Mesothelial cell of epicardium (in vitro differentiated cells): ENCODE measurements at places on chromosomes 4 and X. TPM values are rescaled to one million over a fixed set of nuclear protein-coding genes. Genes with fewer than 3 reads are reported as not detected.

DNA sequence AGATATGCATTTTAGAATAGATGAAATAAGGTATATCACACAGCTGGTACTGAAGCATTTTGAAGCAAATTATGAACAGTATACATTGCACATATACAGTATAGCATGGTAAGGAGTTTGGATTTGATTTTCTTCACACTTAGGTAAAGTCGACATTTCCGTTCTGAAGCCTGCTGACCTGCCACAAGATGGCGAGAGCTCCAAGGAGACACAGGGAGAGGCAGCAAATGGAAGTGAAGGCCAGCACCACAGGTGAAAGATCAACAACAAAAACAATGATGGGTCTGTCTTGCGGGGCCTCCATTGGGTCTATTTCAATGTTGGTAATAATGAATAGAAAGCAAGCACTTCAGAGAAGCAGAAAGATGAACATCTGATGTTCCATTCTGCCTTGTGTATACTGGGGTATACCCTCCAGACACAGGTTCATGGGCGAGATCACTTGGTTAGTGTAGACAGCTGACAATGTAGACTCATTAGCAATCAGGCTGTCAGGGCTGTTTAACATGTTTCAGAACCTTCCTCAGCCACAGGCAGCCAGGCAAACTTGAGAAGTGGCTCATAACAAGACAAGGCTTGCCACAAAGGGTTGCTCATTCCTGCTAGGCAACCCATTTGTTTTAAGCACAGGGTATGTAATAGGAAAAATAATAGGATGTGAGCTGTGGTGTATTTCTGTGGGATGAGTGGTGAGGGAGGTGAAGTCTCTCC, 21.4 kb upstream of the NOX1 start:
- no peak for DNase-seq
- H3K4me1 ChIP-seq = no peaks in the 10 kb centered on the region
- H3K4me3 ChIP-seq = no peak overlapping the region
- H3K36me3 ChIP-seq = no peaks in the 10 kb centered on the region

GRCh38 chrX:46737041-46737440, 21.9 kb downstream of the SLC9A7 start:
- no peak overlapping the region for H3K4me3 ChIP-seq
- no peak for DNase-seq
- no peaks in the 10 kb centered on the region for H3K27me3 ChIP-seq
- H3K27ac ChIP-seq = no peak overlapping the region
- peaks cover 19% of the 10 kb centered on the region for H3K36me3 ChIP-seq

DNA sequence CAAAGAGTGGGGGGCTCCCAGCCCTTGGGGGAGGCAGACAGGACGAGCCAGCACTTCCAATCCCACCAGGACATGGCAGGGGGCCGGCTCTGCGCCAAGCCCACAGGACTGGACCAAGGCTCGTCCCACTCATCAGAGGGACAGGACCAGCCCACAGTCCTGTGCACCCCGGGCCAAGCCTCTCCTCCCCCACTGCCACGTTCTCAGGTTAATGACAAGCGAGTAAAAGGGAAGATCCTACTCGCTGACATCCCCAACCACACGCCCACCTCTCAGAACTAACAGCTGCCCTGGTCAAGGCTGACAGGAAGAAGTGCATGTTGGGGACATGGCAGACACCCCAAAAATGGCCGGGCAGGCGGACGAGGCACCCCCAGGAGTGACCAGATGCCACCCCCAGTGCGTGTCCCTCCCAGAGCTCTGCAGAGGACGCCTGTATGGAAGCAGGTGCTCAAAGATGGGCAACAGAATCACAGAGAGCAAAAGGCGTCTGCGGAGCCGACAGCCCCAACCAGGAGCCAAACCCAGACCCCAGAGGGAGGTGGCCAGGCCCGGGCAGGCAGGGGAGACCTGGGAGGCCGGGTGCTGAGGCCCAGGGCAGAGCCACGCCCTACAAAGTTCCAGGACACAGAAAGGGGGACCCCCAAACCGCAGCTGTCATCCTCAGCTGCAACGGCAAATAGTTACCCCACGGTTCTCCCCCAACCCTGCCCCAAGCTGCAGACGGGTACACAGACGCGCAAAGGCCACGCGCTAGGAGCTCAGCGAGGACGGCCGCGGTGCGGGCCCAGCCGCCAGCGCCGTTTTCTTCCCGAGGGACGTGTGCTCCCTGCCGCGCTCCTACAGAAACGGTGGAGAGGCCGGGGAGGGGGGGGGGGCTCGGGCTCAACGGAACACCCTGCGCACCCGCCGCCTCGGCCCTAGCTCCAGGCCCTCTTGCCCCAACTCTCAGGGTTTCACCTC, 1.7 kb downstream of the CTBP1 start:
- H3K4me1 ChIP-seq = peaks cover 27% of the 10 kb centered on the region
- H3K4me3 ChIP-seq = peak overlapping the region; percentile 76
- H3K36me3 ChIP-seq = peaks cover 25% of the 10 kb centered on the region
- peak overlapping the region; percentile 82 for H3K27ac ChIP-seq
- H3K27me3 ChIP-seq = no peaks in the 10 kb centered on the region

- H3K27ac ChIP-seq = no peak overlapping the region
- H3K36me3 ChIP-seq = peaks cover 8% of the 10 kb centered on the region
- no peaks in the 10 kb centered on the region for H3K4me1 ChIP-seq
- H3K4me3 ChIP-seq = no peak overlapping the region
- no peak for DNase-seq
Observed at GRCh38 chr4:98446499-98447375, 185.6 kb downstream of the RAP1GDS1 start.

- no peak overlapping the region for H3K27ac ChIP-seq
- no peaks in the 10 kb centered on the region for H3K36me3 ChIP-seq
- H3K4me1 ChIP-seq = no peaks in the 10 kb centered on the region
- H3K4me3 ChIP-seq = no peak overlapping the region
Observed at GRCh38 chr4:139645458-139645857, 20.2 kb upstream of the MGST2 start.

DNA sequence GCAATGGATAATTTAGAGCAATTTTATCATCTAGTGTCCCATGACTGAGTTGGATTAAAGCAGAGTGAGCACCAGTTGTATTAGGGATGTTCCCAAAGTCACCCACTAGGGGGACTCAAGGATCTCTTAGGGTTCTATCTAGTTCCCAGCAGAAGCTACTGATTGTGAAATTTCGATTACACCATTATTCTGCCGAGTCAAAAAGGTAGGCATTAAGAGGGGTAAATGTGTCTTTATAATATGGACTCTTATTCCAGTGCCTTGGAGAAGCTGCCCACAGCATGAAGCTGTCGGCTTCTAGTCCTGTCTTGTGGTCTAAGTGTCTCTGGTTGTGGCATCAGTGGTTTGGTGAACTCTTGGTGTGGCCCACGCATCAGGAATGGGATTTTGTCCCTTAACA, 53.3 kb downstream of the RGS12 start:
- DNase-seq = no peak
- H3K36me3 ChIP-seq = peaks cover 6% of the 10 kb centered on the region
- H3K4me3 ChIP-seq = no peak overlapping the region
- H3K27me3 ChIP-seq = no peaks in the 10 kb centered on the region
- H3K4me1 ChIP-seq = peaks cover 17% of the 10 kb centered on the region

- no peak for DNase-seq
- H3K4me3 ChIP-seq = no peak overlapping the region
- peaks cover 64% of the 10 kb centered on the region for H3K27me3 ChIP-seq
- peaks cover 10% of the 10 kb centered on the region for H3K4me1 ChIP-seq
Observed at GRCh38 chr4:3651267-3651845, 114.8 kb upstream of the ADRA2C start.

DNA sequence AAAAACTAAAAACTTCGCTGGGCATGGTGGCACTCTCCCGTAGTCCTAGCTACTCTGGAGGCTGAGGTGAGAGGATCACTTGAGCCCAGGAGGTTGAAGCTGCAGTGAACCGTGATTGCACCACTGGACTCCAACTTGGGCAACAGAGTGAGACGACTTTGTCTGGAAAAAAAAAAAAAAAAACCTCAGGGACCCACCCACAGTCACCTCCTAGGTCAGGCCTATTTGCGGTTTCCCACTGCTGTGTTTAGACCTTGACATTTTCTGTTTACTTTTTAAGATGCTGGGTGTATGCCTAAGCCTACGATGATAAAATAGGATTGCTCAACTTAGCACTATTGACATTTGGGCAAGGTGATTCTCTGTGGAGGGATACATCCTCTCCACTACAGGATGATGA, 197.4 kb upstream of the TBL1X start:
- peaks cover 7% of the 10 kb centered on the region for H3K4me1 ChIP-seq
- H3K36me3 ChIP-seq = no peaks in the 10 kb centered on the region
- H3K4me3 ChIP-seq = no peak overlapping the region
- H3K27me3 ChIP-seq = no peaks in the 10 kb centered on the region
- H3K27ac ChIP-seq = no peak overlapping the region

DNA sequence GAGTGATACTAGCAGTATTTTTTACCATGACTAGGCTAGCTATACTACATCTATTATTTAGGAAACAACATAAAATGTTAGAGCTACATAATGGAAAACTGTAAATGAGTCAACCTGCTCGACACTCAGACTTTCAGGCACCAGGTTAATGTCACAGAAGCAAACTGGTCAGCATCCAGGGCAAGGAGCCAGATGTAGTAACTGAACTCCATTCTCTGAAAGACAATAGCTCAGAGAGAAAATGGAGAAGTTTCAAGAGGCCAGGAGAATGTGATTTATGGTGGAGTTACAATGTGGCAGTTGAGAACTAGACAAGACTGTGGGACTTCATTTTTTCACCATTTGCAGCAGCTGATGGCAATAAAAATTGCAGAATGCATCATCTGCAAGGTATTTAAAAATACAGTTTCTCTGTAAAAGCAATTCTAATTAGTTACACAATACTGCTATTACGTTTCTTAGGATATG, 342.7 kb upstream of the PABPC4L start:
- no peaks in the 10 kb centered on the region for H3K27me3 ChIP-seq
- peaks cover 21% of the 10 kb centered on the region for H3K36me3 ChIP-seq
- no peak overlapping the region for H3K4me3 ChIP-seq
- H3K4me1 ChIP-seq = peaks cover 19% of the 10 kb centered on the region

GRCh38 chrX:102658556-102658955, 7.3 kb downstream of the GPRASP1 start:
- no peak overlapping the region for H3K27ac ChIP-seq
- peaks cover 9% of the 10 kb centered on the region for H3K4me1 ChIP-seq
- H3K36me3 ChIP-seq = peaks cover 4% of the 10 kb centered on the region
- no peak for DNase-seq

DNA sequence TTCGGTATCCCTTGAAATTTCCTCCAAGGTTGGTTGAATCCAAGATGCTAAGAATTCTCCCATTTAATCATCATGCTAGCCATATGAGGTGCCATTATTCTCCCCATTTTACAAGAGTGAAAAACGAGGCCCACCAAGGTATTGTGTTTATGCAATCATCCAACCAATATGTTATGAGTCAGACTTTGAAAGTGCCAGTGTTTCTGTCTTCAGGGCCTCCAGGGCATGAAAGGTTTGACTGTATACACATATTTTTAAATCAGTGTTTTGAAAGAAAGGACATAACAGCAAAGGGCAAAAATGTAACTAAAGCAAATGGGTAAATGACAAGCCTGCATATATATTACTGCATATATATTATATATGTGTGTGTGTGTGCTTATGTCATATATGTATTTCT, 541.2 kb upstream of the SMIM31 start:
- DNase-seq = no peak
- no peaks in the 10 kb centered on the region for H3K36me3 ChIP-seq
- no peak overlapping the region for H3K27ac ChIP-seq
- no peak overlapping the region for H3K4me3 ChIP-seq
- no peaks in the 10 kb centered on the region for H3K27me3 ChIP-seq

DNA sequence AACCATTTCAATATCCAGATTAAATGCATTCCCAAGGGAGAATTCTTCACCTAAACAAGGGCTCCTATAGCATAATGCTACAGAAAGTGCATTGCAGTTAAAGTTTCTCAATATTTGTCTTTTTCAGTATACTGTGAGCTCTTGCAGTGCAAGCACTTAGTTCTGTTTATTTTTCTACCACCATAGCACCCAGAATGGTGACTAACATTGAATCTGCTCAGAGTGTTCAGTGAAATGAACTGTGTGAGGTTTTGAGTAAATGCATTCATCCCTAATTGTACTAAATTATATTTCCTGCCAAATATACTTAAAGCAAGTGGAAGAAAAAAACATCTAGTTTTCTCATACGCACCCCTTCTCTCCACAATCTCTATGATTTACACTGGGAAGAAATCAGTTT, 383.9 kb downstream of the PCDH7 start:
- no peaks in the 10 kb centered on the region for H3K36me3 ChIP-seq
- no peaks in the 10 kb centered on the region for H3K27me3 ChIP-seq
- H3K4me3 ChIP-seq = no peak overlapping the region
- DNase-seq = no peak
- peaks cover 46% of the 10 kb centered on the region for H3K4me1 ChIP-seq
- no peak overlapping the region for H3K27ac ChIP-seq

- no peaks in the 10 kb centered on the region for H3K36me3 ChIP-seq
- peak overlapping the region; percentile 0 for H3K27ac ChIP-seq
- peaks cover 7% of the 10 kb centered on the region for H3K4me1 ChIP-seq
Observed at GRCh38 chr4:31518796-31519250, 798.7 kb downstream of the PCDH7 start.

GRCh38 chrX:25029288-25029825, 13.6 kb upstream of the ARX start:
- no peaks in the 10 kb centered on the region for H3K36me3 ChIP-seq
- DNase-seq = no peak
- no peak overlapping the region for H3K4me3 ChIP-seq
- no peaks in the 10 kb centered on the region for H3K4me1 ChIP-seq
- H3K27ac ChIP-seq = no peak overlapping the region

DNA sequence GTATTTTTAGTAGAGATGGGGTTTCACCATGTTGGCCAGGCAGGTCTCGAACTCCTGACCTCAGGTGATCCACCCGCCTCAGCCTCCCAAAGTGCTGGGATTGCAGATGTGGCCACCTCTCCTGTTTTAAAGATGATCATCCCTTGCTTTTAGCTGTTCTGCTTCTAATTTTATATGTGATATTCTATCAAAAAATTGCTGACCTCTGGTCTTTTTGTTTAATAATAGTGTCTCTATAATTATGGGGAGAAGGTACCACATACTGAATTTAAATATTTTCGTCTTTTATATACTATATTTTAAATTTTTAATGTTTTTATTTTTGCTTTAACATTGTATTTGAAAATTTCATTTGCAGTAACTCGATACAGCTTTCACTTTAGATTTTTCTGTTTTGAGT, 15.6 kb downstream of the USP9X start:
- no peak for DNase-seq
- H3K4me1 ChIP-seq = peaks cover 12% of the 10 kb centered on the region
- H3K36me3 ChIP-seq = peaks cover 6% of the 10 kb centered on the region
- H3K27me3 ChIP-seq = no peaks in the 10 kb centered on the region

- no peaks in the 10 kb centered on the region for H3K27me3 ChIP-seq
- peaks cover 1% of the 10 kb centered on the region for H3K36me3 ChIP-seq
- H3K4me1 ChIP-seq = no peaks in the 10 kb centered on the region
Observed at GRCh38 chrX:40755291-40756249, 20.2 kb upstream of the MED14 start.

- peaks cover 16% of the 10 kb centered on the region for H3K27me3 ChIP-seq
- peak overlapping the region; percentile 68 for H3K4me3 ChIP-seq
- no peaks in the 10 kb centered on the region for H3K36me3 ChIP-seq
- DNase-seq = no peak
- H3K4me1 ChIP-seq = peaks cover 9% of the 10 kb centered on the region
- no peak overlapping the region for H3K27ac ChIP-seq
Observed at GRCh38 chr4:116926631-116927295, 158.6 kb downstream of the TRAM1L1 start.

AWAT1 gene
- not detected in 3 replicates for total RNA-seq

SPACA5 gene
- total RNA-seq = not detected in 3 replicates

ITM2A gene
- 4.9 to 7.7 TPM (median 5.3 TPM) in 3 replicates for total RNA-seq

SLC16A2 gene
- total RNA-seq = 14.8 to 15.2 TPM (median 15.0 TPM) in 3 replicates

NLRP2B gene
- total RNA-seq = not detected in 3 replicates
